ENCODE measurements at places on chromosomes 7 and 10.

- H3K36me3 ChIP-seq: peaks cover 5% of the 10 kb centered on the region
- H3K4me3 ChIP-seq: no peak overlapping the region
- H3K4me1 ChIP-seq: peaks cover 7% of the 10 kb centered on the region
- no peak overlapping the region for H3K27ac ChIP-seq
- H3K27me3 ChIP-seq: peaks cover 2% of the 10 kb centered on the region
These were observed 188.4 kb downstream of the AHR start for GRCh38 chr7:17486835-17487234.

GRCh38 chr7:2478800-2479199, 2.6 kb upstream of the GRIFIN start:
- H3K4me3 ChIP-seq: no peak overlapping the region
- no peak for DNase-seq
- H3K27ac ChIP-seq: no peak overlapping the region

DNA sequence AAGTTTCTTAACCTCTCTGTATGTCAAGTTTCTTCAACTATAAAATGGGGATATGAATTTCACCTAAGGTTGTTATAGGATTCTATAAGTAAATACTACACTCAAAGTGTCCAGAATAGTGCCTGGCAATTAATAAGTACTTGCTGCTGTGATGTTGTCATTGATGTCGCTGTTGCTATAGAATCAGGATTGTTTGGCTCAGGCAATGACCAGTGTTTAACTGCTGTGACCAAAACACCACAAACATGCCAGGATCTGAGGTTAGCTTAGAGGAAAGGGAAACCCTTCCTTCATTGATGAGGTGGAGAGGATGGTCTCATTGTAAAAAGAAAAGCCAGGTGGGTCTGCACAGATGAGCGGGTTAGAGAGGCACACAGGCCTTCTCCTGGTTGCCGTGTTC, 223.1 kb upstream of the INHBA start:
- no peak overlapping the region for H3K27ac ChIP-seq
- H3K4me1 ChIP-seq: no peaks in the 10 kb centered on the region
- no peaks in the 10 kb centered on the region for H3K36me3 ChIP-seq
- peaks cover 16% of the 10 kb centered on the region for H3K27me3 ChIP-seq

- H3K27ac ChIP-seq: no peak overlapping the region
- no peak overlapping the region for H3K4me3 ChIP-seq
- H3K4me1 ChIP-seq: no peaks in the 10 kb centered on the region
- no peak for DNase-seq
- no peaks in the 10 kb centered on the region for H3K27me3 ChIP-seq
These were observed 248.9 kb downstream of the FOXP2 start for GRCh38 chr7:114663502-114663901.

- no peaks in the 10 kb centered on the region for H3K27me3 ChIP-seq
- no peaks in the 10 kb centered on the region for H3K36me3 ChIP-seq
- H3K4me3 ChIP-seq: no peak overlapping the region
- H3K4me1 ChIP-seq: no peaks in the 10 kb centered on the region
- H3K27ac ChIP-seq: no peak overlapping the region
- DNase-seq: no peak
These were observed 1152.0 kb downstream of the SORCS3 start for GRCh38 chr10:105793071-105793470.

GRCh38 chr7:50768485-50769474, 13.9 kb downstream of the GRB10 start:
- no peak for DNase-seq
- no peaks in the 10 kb centered on the region for H3K27me3 ChIP-seq
- H3K27ac ChIP-seq: no peak overlapping the region
- no peaks in the 10 kb centered on the region for H3K4me1 ChIP-seq
- H3K36me3 ChIP-seq: peaks cover 2% of the 10 kb centered on the region

DNA sequence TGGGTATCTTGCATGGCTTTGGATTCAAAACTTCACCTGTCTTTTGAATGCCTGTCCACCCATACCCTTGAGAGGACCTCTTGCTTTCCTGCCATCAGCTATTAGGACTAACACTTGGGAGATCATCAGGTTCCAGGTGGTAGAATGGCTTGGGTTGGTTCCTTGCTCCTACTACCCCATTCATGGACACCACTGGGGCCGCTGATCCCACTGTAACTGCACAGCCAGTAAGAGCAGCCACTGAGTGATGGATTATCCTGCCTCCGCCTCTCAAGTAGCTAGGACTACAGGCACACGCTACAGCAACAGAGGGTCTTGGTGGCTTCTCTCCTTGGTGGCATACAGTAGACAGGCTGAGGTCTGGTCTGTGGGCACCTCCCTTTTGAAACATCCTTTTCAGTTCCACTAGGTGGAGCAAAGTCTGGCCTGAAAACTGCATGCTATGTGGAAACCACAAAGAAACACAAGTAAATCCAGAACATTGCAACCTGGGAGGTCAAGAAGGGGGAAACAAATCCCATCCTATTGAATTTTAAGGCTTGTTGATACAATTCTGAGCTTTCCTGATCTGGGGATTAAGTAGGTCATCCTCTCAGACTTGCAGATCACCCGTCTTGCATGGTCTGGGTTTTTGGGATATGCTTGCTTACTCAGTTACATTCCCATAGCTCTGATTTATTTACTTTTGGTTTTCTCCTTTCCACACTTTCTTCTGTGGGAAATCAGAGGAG, 9.4 kb downstream of the WBP1L start:
- no peaks in the 10 kb centered on the region for H3K27me3 ChIP-seq
- peaks cover 35% of the 10 kb centered on the region for H3K4me1 ChIP-seq
- H3K36me3 ChIP-seq: peaks cover 12% of the 10 kb centered on the region
- no peak overlapping the region for H3K4me3 ChIP-seq
- H3K27ac ChIP-seq: no peak overlapping the region
- no peak for DNase-seq

GRCh38 chr10:44316187-44316921, 68.5 kb downstream of the CXCL12 start:
- H3K4me1 ChIP-seq: no peaks in the 10 kb centered on the region
- no peak for DNase-seq
- H3K36me3 ChIP-seq: no peaks in the 10 kb centered on the region

DNA sequence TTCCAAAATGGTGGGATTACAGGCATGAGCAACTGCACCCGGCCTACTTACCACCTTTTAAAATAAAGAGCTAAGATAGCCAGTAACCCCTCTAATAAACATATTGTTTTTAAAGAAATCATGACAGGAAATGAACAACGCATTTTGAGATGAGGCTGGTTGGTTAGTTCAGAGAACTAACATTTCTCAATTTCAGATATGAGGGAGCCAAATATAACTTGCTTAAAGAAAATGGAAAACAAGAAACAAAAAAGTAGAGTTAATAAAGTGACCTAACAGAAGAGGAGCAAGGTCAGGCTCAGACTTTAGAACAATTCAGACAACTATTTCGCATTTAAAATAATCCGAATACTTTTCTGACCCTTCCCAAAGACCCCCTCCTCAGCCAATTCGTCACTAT, 254.9 kb upstream of the PHF14 start:
- H3K4me1 ChIP-seq: no peaks in the 10 kb centered on the region
- H3K4me3 ChIP-seq: no peak overlapping the region
- peaks cover 1% of the 10 kb centered on the region for H3K27me3 ChIP-seq
- H3K36me3 ChIP-seq: no peaks in the 10 kb centered on the region
- H3K27ac ChIP-seq: no peak overlapping the region

GRCh38 chr10:78010278-78010677, 19.0 kb downstream of the POLR3A start:
- no peaks in the 10 kb centered on the region for H3K4me1 ChIP-seq
- H3K4me3 ChIP-seq: no peak overlapping the region
- no peak overlapping the region for H3K27ac ChIP-seq
- no peaks in the 10 kb centered on the region for H3K27me3 ChIP-seq
- H3K36me3 ChIP-seq: peaks cover 29% of the 10 kb centered on the region
- DNase-seq: no peak

GRCh38 chr7:90312745-90313144, 8.4 kb downstream of the FAM237B start:
- peaks cover 14% of the 10 kb centered on the region for H3K27me3 ChIP-seq
- no peak for DNase-seq
- H3K36me3 ChIP-seq: no peaks in the 10 kb centered on the region
- no peaks in the 10 kb centered on the region for H3K4me1 ChIP-seq
- H3K27ac ChIP-seq: no peak overlapping the region

GRCh38 chr7:28815928-28816373, 142.2 kb downstream of the TRIL start:
- DNase-seq: no peak
- no peak overlapping the region for H3K4me3 ChIP-seq
- no peaks in the 10 kb centered on the region for H3K36me3 ChIP-seq
- no peaks in the 10 kb centered on the region for H3K4me1 ChIP-seq

DNA sequence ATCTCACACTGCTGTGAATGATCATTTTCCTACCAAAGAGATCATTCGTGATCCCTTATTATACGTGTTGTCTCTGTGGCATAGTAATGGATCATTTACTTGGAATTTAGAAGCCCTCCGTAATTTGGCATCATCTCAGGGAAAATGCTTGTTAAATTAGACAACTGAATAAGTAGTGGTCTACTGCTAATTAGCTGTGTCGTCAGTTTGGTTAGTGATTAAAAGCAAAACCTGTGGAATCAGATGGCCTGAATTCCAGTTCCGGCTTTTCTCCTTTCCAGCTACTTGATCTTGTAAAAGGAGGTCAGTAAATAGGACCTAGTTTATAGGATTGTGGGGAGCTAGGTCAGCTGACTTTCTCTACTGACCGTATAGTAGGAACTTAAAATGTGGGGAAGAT, 65.6 kb downstream of the RBM33 start:
- H3K27me3 ChIP-seq: no peaks in the 10 kb centered on the region

DNA sequence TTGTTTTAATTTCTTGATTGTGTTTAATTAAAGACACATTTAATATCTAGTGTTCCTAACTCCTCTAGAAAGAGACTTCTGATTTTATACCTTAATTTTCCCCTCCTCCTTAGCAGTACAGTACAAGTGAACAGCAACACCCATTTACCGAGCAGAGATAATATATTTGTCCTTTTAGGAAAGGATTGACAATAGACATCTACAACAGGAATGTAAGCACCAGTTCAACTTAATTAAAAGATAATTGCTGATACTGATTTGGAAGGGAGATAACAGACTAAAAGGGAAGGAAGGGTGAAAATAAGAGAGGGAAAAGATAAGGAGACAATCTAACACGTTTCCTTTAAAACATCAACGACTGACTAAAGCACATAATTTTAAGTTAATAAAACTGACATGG, 119.3 kb downstream of the SRPK2 start:
- no peaks in the 10 kb centered on the region for H3K27me3 ChIP-seq
- peaks cover 11% of the 10 kb centered on the region for H3K4me1 ChIP-seq
- no peak for DNase-seq
- H3K36me3 ChIP-seq: peaks cover 2% of the 10 kb centered on the region
- peak overlapping the region; percentile 53 for H3K27ac ChIP-seq

GRCh38 chr7:128082431-128082830, 51.2 kb upstream of the LRRC4 start:
- no peak overlapping the region for H3K4me3 ChIP-seq
- DNase-seq: no peak
- H3K27me3 ChIP-seq: no peaks in the 10 kb centered on the region
- H3K36me3 ChIP-seq: peaks cover 1% of the 10 kb centered on the region
- H3K4me1 ChIP-seq: no peaks in the 10 kb centered on the region
- H3K27ac ChIP-seq: no peak overlapping the region

Data from activated naive CD8-positive, alpha-beta T cell treated with anti-CD3 and anti-CD28 coated beads, Interleukin-2, amount 10 ng/mL, durations not matched to agents 7 days and 5 days (primary cell).